ENCODE measurements at places on chromosomes 6 and 20. TPM values are rescaled to one million over a fixed set of nuclear protein-coding genes. Genes with fewer than 3 reads are reported as not detected.

Gene DAAM2
- total RNA-seq, result 50.3 TPM

DNA sequence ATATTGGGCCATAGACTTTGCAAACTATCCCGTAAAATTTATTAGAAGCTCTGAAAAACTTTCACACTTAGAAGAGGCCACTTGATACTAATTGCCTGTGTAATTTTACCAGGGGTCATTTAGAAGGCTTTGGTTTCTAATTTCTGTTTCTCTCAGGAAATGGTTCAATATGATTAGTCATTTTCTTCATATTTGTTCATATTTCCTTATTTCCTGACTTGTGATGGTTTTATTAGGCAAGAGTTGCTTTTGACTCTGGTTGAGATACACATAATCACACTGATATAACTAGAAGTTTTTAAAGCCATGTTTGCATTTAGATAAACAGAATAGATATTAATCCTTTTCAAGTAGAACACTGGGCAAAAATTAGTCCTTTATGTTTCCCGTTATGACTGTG, 11.8 kb upstream of the HBS1L start:
- no peak for DNase-seq

Gene LY86
- total RNA-seq, result not detected

Gene APOM
- 0.89 TPM for total RNA-seq

Gene KHDC1L
- total RNA-seq, result not detected

- no peak for DNase-seq
Measured at GRCh38 chr6:127435626-127436220, 23.5 kb downstream of the KIAA0408 start.

DNA sequence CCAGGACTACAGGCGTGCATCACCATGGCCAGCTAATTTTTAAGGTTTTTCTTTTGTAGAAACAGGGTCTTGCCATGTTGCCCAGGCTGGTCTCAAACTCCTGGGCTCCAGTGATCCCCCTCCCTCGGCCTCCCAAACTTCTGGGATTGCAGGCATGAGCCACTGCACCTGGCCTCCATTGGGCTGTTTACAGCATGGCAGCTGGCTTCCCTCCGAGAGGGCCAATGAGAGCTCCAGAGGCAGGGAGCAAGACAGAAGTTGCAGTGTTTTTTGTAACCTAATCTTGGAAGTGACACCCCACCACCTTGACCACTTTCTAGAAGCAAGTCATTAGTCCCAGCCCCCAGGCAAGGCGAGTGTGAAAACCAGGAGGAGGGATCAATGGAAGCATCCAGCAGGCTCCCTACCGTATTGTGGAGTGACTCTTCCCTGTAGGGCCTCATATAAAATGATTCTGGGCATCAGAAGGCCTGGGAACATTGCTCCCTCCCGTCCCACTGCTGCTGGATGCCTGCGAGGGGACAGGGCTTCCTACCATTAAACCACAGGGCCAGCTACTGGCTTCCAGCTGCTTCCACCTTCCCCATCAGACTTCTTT, 144.4 kb downstream of the ZDHHC14 start:
- no peak for DNase-seq

GRCh38 chr6:44051515-44051914, 75.7 kb downstream of the MRPL14 start:
- peak; percentile 81 for DNase-seq

DNA sequence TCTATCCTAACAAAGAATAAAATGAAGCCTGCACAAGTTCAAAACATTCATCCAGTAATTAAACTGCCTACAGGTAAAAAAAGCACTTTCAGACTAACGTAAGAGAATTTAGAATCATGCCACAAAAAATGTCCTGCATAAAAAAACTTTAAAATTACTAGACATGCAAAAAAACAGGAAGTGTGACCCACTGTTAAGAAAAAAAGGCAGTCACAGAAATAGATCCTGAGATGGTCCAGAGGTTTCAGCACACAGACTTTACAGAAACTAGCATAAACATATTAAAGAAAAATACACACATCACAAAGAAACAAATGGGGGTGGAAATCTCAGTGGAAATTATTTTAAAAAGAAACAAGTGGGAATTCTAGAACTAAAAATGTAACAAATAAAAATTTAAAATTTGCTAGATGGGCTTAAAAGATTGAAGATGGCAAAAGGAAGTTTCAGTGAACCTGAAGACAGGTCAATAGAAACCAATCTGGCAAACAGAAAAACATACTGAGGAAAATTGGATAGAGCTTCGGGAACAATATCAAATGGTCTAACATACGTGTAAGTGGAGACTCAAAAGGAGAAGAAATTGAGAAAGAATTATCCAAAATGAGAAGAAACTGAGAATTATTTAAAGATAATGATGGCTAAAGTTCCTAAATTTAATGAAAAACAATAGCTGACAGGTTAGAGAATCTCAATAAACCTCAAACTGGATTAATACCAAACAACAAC, 3.4 kb upstream of the ZNF133 start:
- DNase-seq, result no peak

- no peak for DNase-seq
Measured at GRCh38 chr20:44056010-44056698, 130.8 kb downstream of the JPH2 start.

All from astrocyte (in vitro differentiated cells and primary cell).